Kidney (tissue), 22 donors: ENCODE measurements at places on chromosomes 7 and 10. TPM values are rescaled to one million over a fixed set of nuclear protein-coding genes. Genes with fewer than 3 reads are reported as not detected.

ZNHIT1 gene
- polyA plus RNA-seq = 208 TPM

- no peak for DNase-seq
Measured at GRCh38 chr7:46716926-46717325, 795.9 kb upstream of the IGFBP3 start.

GRCh38 chr10:131176907-131177306 lies 134.6 kb downstream of the TCERG1L start:
- no peak for DNase-seq

DNA sequence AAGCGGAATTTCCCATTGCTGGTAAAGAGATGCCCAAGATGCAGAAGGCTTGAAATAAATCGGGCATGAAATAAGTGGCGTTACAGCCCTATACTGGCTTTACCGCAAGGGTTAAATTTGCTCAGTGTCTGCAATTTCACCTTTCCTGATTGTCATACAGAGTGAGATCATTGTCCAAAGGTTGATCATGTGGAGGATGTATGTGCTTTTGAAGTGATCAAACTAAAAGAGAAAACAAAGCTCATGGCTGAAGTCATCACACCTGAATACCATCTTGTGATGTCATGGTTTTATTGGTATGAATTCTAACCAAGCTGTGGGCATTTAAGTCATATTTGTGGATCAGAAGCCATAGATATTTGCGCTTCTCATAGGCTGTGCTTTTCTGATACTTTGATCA lies 635.5 kb downstream of the AUTS2 start:
- DNase-seq = no peak

XRCC2 gene
- polyA plus RNA-seq = 0.22 TPM
